ENCODE measurements at places on chromosomes 7 and 10.

DNA sequence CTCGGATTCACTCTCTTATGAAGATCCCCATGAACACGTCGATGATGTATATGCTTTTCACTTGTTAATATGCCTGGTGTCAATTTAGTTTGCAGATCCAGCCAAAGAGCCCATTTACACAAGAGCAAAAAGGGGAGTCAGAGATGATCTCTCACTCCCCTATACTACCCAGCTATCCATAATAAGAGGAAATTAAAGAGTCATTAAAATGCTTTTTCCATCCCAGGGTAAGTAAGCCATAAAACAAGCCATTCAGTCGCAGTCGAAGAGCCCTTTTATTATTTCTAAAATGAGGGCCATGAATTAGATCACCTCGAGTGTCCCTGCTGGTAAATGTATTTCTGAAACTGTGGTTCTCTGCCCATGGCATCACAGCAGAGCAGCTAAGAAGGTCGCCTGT, 41.2 kb downstream of the CHCHD3 start:
- no peak for DNase-seq

- no peak for DNase-seq
Observed at GRCh38 chr10:119352042-119352441, 144.7 kb downstream of the GRK5 start.

DNA sequence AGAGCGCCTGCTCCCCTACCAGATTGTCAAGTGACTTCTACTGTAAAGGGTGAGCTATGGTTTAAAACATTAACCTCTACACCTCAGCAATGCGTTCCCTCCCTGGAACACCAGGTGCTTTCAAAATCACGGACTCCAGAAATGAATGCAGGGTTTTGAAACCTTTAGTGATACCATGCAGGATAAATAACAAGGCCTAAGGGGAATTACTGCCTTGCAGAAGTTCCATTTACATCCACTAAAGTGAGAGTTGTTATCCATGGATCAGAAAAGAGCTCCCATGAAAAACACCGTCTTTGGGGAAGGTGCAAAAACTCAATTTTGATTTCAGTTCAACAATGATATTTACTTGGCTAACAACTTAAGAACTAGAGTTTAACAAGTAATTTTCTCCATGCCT, 4.0 kb downstream of the FZD8 start:
- no peak for DNase-seq

- DNase-seq: no peak
Observed at GRCh38 chr7:23470330-23471105, at the start of gene IGF2BP3. Gene IGF2BP3 (minus strand): TSS chr7:23470491. CDS start chr7:23470110, 381 bp downstream.

DNA sequence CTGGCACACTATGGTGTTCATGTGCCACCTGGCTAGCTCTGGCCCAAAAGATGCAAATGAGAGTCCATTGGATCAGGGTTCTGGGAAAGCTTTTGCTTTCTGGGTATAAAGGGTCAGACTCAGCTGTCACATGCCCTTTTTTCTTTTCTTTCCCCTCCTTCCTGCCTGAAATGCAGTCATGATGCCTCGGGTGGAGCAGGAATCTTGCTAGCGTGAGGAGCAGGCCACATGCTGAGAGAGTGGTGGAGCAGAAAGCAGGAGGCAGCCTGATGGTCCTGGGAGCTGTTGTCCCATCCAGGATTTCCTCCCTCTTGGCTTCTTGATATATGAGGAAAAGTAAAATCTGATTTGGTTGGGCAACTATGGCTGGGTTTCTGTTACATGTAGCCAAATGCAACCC, 2.7 kb upstream of the LHPP start:
- DNase-seq: no peak

GRCh38 chr7:132176719-132177118, 399.6 kb downstream of the PLXNA4 start:
- DNase-seq: no peak

GRCh38 chr10:68981074-68981473, 7.5 kb upstream of the KIFBP start:
- no peak for DNase-seq

GRCh38 chr10:57689596-57690297, 577.9 kb downstream of the IPMK start:
- no peak for DNase-seq

DNA sequence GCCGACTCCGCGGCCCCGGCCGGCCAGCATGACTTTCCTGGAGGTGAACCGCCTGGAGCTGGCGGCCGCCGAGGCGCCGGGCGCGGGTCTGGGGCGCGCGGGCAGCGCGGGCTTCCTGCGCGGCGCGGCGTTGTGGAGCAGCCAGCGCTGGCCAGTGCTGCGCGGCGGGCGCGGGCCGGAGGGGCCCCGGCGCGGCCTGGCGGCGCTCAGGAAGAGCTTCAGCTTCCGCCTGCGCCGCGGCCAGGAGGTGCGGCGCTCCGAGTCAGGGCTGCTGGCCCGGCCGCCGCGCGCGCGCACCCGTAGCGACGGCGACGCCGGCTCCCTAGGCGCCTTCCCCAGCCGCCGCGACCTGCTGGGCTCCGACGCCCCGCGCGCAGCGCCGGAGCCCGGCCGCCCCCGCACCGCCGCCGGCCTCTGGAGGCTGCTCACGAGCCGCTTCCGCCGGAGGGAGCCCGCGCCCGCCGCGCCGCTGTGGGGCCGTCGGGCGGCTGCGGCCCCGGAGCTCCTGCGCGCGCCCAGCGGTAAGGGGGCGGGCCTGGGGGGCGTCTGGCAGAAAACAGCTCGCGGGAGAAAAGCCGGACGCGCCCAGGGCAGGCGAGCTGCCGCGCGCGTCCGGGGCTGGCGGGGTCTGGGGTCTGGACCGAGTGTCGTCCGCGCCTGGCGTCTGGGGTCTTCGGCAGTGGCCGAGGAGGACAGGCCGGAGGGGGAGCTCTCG, 29.0 kb downstream of the AGAP3 start:
- peak; percentile 40 for DNase-seq

DNA sequence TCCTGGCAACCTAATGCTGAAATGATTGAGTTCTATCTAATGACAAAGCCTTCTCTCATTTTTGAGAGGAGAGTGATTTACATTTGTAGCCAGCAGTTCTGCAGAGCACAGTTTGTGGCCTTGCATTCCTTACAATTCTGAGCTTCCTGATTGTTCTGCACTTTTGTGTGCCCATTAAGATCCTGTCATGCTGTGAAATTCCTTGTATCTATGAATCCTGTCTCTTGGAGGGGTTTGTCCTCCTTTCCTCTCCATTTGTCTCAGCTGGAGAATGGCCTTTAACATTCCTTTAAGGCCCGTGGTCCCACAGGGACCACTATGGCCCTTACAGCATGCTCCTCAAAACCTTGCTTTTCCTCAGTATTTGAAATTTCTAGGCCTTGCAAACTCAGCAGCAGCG, 10.4 kb downstream of the KLHL7 start:
- DNase-seq: no peak

DNA sequence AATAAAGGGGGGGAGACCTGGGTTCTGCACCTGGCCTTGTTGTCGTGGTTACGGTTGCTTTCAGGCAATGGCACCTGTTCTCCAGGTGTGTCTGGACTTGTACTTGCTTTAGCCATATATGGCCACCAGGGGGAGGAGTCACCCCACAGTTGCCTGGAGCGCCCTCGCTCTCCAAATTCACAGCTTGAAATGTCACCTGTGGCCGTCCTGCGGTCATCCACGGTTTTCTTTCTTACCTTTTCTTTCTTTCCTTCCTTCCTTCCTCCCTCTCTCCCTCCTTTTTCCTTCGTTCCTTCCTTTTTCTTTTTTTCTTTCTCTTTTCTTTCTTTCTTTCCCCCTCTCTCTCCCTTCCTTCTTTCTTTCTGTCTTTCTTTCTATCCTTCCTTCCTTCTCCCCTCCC, 157.2 kb upstream of the ZNF92 start:
- peak; percentile 57 for DNase-seq

GRCh38 chr10:109898007-109898406, 25.3 kb downstream of the XPNPEP1 start:
- DNase-seq: no peak

DNA sequence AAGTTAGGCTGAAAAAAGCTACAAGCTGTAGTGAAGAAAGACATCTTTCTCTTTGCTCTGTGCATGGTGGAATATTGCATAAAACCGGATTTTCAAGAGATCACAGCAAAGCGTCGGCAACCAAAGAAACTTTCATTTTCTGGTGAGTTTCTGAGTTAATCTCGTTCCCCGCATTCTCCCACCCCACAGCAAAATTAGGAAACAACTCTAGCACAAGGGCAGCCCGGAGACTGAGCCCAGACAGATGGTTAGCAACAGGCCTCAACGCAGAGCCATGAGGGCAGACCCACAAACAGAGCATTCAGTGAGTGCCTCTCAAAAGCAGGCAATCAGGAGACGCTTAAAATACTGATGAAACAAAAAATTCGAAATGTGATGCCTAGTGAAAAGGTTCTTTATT, 396.1 kb upstream of the KLF6 start:
- DNase-seq: no peak

DNA sequence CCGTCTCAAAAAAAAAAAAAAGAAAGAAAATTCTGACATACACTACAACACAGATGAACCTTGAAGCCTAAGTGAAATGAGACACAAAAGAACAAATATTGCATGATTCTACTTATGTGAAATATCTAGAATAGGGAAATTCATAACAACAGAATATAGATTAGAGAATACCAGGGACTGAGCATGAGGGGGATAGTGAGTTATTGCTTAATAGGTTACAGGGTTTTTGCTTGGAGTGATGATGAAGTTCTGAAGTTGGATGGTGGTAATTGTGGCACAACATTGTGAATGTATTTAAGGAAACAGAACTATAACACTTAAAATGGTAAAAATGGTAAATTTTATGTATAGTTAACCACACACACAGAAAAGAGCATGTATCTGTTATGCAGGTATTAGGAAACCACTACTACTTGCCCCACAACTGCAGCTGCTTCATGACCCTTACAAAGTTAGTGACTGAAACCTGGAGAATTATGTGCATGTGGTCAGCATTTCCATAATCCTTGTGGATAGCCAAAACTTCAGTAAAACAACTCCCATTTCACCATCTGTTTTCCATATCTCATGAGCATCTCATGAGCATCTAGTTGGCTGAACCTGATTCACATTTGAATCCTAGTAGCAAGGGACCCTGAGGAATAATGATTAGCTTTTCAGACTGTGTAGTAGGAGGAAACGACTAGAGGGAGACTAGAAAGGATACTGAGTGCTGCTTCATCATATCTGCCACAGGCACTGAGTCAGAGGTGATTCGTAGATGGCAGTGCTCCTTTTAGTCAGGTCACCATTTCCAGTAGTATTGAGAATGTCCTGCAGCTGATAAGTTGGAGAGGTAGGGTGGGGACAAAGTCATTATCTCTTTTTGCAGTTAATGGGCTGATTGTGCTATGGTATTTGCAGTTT, 26.3 kb downstream of the SAMD8 start:
- no peak for DNase-seq

- no peak for DNase-seq
Observed at GRCh38 chr10:43287056-43288007, 20.5 kb upstream of the RASGEF1A start.

DNA sequence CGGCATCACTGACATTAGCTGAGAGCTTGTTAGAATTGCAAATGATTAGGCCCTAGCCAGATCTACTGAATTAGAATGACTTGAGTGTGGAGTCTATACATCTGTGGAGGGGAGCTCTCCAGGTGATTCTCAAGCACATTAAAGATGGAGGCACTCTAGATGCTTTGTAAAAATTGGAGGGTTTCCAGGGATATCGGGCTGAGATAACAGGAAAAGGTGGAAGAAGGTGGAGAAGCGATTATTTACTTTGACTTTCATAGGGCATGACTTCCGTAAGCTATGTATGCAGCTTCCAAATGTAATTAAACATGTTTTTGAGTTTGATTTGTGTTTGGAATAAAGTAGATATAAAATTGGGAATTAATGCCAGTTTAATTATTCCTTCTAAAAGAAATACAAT, 235.0 kb upstream of the PTN start:
- no peak for DNase-seq

DNA sequence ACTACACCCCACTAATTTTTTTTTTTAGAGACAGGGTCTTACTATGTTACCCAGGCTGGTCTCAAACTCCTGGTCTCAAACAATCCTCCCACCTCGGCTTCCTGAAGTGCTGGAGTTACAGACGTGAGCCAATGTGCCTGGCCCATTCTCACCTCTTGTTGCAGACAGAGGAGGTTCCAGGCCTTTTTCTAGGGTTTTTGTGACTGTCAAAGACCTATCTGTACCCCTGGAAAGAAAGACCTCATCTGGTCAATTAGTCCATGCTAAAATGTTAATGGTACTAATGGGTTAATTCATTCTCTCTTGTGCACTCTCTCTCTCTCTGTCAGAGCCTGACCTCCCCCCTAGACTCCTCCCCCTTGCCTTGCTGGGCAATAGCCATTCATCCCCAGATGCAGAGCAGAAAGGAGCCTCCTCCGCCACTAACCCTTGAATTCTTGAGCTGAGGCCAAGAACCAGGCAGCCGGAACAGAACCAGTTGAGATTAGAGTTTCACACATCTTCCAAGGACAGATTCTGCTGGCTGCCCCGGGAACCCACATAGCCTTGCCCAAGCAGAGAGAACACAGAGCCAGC, 209.7 kb downstream of the SKIDA1 start:
- no peak for DNase-seq

- DNase-seq: no peak
Observed at GRCh38 chr7:24733414-24734060, 23.7 kb downstream of the GSDME start.

DNA sequence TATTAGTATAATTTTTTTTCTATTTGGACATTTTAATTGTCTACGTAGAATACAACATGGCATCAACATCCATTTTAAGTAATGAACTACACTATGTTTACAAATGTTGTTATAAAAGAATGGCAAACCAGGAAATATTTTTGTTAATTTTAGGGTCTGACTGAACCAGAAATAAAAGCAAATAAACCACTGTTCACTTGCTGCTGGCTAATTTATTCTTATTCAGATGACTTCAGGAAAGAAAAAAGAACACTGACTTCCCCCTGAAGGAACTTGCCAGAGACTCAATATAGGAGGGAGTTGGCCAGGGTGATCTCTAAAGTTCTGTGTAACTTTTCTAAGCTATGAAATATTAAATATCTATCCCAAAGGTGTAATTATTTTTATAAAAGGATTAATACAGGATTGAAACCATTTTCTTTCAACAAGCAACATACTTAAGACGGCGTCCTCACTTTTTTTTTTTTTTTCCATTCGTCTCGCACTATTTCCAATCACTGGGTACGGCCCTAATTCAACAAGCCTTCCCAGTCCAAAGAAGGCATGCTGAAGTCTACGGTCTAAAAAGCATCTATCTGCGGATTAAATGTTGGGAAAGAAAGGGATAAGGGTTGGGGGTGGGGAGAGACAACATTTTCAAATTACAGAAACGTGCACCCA, 1.2 kb downstream of the USP6NL start:
- DNase-seq: no peak

DNA sequence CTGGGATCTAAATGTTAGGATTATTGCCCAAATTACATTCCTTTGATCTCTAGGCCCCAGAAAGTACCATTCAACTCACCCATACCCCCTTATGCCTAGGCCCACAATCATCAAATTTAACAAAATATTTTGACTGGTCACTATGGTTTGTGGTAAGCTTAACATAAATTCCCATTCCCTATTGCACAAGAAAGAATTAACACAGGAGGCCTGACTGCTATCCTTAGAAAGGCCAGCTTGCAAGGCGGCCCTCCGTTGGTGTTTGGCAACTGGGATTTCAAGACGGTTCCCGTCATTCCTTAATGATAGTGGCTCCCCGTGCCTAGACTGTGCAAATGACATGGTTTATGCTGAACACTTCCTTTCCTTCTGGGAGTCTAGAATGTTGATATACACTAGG, 29.6 kb downstream of the ARHGAP21 start:
- DNase-seq: no peak

- DNase-seq: no peak
Observed at GRCh38 chr7:130872341-130872740, 138.3 kb upstream of the KLF14 start.

- DNase-seq: no peak
Observed at GRCh38 chr10:132270256-132270655, 37.5 kb downstream of the STK32C start.

- no peak for DNase-seq
Observed at GRCh38 chr7:18724318-18724717, 228.8 kb downstream of the HDAC9 start.
